ENCODE measurements at places on chromosomes 7 and 10. TPM values are rescaled to one million over a fixed set of nuclear protein-coding genes. Genes with fewer than 3 reads are reported as not detected.

DNA sequence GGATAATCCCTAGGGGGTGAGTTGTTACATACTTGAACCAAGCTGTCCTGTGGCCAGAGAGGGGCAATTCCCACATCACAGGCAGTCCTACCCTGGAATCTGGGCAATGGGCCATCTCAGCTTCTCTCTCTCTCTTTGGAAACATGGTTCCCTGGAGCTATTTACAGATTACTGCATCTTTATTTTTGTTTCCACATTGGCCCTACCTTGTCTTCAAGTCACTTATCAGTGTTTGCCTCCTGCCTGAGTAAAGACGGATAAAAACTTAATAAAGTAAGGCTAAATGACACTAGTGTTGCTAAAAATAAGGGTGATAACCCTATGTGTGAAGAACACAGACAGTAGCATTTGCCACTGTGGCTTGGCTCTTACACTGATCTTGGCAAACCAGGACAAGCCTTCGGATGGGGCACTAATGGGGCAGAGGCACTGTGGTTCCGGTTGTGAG is 228.2 kb downstream of the GFRA1 start:
- DNase-seq: no peak

DNA sequence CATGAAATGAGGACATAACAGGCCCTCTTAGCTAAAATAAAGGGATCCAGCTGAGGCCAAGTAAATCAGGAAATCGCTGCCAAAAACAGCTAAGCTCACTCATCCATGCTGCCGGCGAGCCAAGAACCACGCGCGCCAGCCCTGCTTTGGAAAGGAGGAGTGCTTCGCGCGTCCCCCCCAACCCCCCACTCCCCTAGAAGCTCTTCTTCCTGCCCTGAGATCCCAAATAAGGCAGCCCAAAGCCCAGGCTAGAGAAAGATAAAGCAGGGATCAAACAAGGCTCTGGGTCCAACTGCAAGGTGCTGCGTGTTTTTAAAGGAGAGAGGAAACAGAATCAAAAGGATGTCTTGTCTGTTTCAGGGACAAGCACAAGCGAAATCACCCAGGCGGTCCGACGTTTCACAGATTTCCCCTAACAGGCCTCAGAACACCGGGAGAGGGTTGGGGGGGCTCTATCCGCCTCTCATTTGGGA is 168.3 kb upstream of the AUTS2 start:
- no peak for DNase-seq

DNA sequence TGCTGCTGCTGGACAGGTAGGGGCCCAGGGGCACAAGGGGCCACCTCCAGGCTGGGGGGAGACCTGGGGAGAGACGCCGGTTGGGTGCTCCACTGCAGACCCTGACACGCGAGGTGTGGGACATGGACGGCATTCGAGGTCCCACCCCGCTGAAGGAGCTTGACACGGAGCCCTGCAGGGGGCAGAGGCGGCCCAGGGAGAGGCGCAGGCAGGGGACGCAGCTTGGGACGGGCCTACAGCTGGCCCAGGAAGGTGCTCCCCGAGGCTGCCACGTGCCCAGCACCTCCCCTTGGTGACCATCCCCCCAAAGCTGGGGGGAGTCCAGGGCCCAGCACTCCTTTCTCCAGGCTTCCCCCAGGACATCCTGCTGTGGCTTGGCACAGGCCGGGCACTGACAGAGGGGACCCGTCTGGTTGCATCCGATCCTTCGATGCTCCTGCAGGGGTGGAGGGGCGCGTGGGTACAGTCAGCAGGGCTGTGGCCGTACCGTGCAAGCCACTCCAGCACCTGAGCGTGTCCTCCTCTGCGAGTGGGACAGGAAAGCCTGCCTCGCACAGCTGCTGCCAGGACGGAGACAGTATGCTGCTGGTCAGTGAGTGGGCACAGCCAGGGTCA is 174.4 kb downstream of the ELFN1 start:
- DNase-seq: no peak

GRCh38 chr7:46572691-46573090 is 651.6 kb upstream of the IGFBP3 start:
- no peak for DNase-seq

Gene LRRC17
- polyA plus RNA-seq: 964 TPM

Gene BRAF
- 15.0 TPM for polyA plus RNA-seq
